ENCODE measurements at places on chromosomes 2 and 18.

DNA sequence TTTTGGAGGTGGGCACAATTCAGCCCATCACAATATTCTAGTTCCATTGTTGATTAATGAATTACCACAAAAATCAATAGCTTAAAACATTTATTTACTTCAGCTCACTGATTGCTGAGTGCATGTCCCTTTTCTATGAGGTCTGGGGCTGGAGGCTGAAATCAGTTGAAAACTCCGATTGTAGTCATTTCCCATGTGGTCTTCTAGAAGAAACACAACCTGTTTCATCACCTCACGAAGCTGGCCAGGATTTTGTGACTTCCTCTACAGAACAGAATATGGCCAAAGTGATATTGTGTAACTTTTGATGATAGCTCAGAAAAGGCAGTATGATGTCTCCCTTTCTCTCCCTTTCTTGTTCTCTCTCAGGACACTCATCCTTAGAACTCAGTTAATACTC lies 44.1 kb upstream of the CYRIA start:
- no peak for DNase-seq

DNA sequence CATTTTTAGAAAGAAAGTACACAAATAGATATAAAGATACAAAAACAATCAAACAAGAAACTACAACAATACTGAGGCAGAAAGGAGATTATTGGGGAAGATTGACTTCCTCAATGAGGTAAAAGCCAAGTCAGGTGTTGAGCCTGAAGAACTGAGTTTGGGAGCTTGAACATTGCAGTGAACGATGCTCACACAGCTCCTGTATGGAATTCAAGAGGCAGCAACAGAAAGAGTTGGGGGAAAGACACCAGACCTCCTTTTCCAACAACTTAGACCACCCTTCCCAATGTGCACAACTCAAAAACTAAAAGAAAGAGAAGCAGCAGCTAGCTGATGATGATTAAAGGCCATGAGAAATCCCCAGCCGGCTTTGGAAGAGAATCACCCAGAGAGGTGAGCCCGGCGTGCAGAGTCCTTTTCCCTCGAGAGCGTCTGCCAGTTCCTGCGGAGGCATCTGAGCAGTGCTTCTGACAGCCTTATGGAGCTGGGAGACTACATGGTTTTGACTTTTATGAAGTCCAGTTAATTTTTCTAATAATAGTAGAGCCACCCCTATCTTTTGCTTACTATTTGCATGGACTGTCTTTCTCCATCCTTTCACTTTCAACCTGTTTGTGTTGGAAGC lies 106.9 kb upstream of the RFX8 start:
- no peak for DNase-seq

DNA sequence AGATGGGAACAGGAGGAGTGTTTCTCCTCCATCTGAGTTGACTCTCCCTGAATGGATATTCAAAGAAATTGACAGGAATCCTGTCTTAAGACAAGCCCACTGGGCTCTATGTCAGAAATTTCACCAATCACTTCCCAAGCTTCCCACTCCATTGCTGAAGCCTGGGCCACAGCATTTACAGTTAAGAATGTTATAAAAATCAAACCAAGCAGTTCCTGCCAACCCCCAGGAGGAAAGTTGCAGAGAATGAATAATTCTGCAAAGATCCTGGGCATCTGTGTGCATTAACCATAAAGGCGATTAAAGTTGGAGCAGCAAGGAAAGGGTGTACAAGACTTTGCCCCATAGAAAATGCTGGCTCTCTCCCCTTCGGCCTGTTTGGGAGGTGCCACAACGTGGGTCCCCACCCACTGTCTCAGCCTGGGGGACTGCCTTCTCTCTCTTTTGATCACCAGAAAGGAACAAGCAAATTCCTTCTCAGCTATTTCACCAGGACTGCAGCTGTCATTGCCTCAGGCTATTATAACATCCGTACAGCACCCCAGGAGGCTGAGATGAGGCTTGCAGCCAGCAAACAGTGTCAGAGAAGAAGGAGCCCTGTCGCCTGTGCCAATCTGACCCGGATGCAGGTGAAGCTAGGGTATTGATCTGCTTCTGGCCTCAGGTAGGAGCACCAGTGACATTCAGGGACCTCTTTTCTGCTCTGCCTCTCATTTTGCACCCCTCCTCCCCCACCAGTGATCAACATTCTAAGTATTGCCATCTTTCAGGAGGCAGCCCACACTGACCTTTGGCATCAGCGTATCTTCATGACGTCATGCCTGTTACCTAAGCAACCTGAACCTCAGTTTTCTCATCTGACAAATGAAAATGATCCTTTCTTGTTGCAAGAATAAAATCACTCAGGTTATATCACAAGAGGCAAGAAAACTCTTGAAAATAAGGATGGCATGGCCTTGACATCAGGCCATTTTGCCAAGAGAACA lies 219.0 kb downstream of the SH3BP4 start:
- DNase-seq = no peak

- DNase-seq = no peak
Measured at GRCh38 chr18:76397631-76398030, 97.4 kb downstream of the ZNF516 start.

- no peak for DNase-seq
Measured at GRCh38 chr2:226581004-226581403, 218.6 kb downstream of the IRS1 start.

DNA sequence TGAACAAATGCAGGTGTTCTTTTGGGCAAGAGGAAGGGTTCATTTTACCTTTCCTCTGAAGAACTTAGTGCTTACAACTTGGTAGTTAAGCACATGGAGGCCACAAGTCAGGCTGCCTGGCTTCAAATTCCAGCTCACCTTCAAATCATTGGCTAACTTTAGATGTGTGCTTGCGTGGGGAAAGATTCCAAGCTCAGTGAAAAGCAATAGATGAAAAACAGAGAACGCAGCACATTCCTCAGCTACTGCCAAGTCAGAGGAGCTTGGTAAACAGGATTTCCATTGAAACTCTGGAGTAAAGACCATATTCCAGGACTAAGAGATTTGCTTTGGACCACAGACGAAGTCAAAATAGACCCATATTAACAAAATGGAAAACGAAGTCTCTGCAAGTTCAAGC lies 96.3 kb upstream of the ASB18 start:
- DNase-seq = no peak

GRCh38 chr18:25453556-25454269 lies 101.7 kb upstream of the ZNF521 start:
- no peak for DNase-seq

- DNase-seq = no peak
Measured at GRCh38 chr2:107358362-107358761, 468.3 kb upstream of the RGPD4 start.

GRCh38 chr2:240640939-240641338 lies 15.7 kb downstream of the GPR35 start:
- DNase-seq = no peak

DNA sequence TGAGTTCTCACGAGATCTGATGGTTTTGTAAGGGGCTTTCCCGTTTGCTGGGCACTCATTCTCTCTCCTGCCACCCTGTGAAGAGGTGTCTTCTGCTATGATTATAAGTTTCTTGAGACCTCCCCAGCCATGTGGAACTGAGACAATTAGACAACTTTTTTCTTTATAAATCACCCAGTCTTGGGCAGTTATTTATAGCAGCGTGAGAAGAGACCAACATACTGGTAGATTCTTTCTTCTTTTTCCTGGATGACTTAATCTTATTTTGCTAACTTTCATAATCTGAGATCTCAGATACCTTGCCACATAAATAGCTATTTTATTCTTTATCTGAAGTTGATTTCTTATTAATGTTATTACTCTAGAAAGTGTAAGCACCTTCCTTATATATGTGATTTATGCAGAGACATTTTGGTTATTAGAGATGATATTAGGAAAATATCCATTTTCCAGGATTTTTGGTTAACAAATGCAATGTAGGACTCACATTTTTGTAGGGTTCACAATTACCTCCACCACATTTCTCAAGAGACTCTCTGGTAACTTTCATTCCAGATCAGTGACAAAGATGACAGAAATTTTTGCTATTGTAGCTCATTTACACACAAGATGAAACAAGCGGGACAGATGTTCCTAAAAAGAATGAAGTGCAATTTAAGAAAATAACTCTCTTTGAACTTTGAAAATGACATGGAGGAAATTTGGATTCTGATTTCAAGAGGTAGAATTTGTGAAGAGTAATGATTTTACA lies 97.9 kb upstream of the RND3 start:
- DNase-seq = no peak

DNA sequence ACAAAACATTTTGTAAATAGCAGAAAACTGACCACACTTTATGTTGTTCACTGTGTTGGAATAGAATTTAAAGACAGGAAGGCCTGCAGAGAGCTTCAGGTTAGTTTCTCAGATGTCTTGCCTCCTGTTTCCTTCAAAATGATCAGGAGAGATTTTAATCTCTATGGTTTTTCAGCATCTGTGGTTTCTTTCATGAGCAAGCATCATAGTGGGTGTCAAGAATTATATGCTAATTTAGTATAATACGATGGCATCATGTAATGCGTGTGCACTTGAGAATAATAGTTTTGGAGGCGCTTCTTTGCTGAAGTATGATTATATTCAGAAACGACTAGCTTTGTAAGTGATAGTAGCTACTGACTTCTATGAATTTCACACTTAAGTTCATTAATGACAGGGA lies 149.9 kb downstream of the PLCL1 start:
- DNase-seq = no peak

- no peak for DNase-seq
Measured at GRCh38 chr18:49241852-49242251, 218.6 kb downstream of the DYM start.

- no peak for DNase-seq
Measured at GRCh38 chr2:230783101-230783500, 70.5 kb downstream of the CAB39 start.

DNA sequence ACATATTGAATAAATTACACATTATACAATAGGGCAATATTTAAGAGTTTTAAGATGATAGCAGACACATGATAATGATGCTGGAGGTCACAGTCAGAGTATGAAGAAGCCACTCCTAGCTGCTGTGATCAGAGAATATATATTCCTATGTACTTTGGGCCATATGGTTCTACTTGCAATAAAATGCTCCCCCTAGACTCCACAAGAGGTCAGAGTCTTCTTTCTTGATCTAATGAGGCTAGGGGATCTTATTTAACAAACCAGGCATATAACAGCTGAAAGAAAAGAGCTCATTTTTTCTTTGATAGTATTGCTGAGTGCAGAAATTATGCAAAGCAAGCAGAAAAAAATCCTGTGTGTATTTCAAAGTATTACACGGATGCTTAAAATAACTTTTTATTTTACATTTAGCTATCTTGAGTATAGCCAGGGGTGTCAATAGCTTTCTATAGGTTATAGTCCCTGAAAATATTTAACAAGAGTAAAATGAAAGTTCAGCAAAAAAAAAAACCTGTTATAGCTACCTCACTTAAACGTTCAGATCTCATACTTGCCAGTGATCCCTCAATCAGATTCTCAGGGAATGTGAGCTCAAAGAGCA lies 748.7 kb upstream of the CHAC2 start:
- no peak for DNase-seq

DNA sequence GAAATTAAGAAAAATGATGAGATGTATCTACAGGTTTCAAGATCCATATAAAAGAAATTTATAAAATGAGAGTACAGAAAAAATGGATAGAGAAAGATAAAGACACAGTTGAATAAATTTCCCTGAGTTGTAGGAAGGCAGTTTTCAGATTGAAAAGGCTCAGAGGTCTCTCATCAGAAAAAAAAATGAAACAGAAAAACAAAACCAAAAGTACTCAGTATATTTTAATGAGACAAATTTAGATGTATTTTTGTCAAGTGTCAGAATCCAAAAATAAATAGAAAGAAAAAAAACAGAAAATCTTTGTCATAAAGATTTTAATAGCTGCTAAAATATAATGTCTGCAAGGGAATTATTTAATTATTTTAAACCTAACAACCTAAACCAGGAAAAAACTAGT lies 520.5 kb downstream of the KCNJ3 start:
- no peak for DNase-seq

- DNase-seq = peak; percentile 89
Measured at GRCh38 chr18:24014062-24014985, at the start of gene TTC39C. TTC39C (plus strand) TSS chr18:24014754; CDS start chr18:24014872, 118 bp downstream.

GRCh38 chr2:29159125-29159524 lies 43.9 kb downstream of the CLIP4 start:
- no peak for DNase-seq

GRCh38 chr2:126653109-126653508 lies 2.8 kb upstream of the GYPC start:
- no peak for DNase-seq

DNA sequence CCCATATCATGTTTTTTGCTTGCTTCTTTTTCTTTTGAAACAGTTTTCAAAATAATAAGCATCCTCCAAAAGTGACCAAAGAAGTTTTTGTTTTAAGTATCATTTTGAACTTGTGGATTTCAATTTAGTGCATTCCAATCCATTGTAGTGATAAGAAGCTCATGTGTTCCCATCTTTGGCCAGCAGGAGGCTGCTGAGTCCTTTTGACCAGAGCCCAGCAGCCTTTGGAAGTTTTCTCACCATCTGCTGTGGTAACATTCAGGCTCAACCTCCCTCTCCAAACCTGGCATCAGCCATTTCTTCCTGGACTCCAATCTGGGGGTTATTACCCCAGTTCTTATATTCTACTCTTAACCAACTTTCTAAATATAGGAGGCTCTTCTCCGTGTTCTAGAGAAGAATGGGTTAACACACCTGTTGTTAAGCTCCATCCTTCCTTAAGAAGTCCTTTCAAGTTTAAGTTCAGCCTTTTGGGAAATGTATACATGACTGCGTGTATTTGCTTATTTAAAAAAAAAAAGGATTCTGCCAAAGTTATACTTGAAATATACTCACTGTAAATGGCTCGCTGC lies 39.0 kb upstream of the MAL start:
- DNase-seq = no peak

DNA sequence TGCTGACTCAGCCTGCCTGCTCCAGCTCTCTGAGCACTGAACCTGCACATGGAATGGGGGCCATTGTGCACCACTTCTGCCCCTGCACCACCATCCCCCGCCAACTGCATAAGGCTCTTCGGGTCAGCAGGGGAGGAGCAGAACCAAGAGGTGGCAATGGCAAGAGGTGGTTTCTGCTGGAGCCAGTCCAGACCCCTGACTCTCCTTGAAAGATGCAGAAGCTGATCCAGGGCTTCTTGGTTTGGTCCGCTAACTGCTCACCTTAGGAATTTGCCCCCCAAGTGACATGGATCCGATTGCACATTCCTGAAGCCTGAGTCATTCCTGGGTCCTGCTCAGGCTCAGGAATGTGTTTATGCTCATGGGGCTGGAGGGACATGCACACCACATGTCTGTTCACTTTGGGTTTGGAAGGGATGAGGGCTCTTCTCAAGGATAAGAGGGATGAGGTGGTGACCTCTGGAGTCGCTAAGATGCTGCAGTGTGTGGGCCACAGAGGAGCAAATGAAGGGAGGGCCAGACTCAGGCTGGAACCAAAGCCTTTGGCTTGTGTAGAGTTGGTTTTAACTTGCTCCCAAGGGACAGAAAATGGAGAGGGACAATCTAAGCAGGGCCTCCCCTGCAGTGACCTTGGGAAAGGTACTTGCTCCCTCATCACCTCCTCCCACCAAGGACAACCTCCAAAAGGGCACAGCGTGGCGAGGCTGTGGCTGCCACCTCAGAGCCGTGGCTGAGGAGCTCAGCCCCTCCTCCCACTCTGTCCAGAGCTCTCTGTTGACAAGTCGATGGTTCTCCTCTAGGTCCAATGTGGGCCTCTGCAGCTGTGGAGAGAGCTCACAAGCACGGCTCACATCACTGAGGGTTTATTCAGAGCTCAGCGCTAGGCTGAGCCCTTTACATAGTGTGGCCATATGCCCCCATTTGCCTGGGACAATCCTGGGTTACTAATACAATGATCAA lies 66.2 kb downstream of the HS1BP3 start:
- no peak for DNase-seq

GRCh38 chr2:217943446-217944321 lies 59.1 kb downstream of the TNS1 start:
- no peak for DNase-seq
